ENCODE measurements at places on chromosomes 1 and 21.

- DNase-seq: no peak
These were observed 275.7 kb downstream of the C1orf94 start for GRCh38 chr1:34452451-34452850.

- DNase-seq: no peak
These were observed 17.9 kb upstream of the RAP1GAP start for GRCh38 chr1:21687081-21687529.

DNA sequence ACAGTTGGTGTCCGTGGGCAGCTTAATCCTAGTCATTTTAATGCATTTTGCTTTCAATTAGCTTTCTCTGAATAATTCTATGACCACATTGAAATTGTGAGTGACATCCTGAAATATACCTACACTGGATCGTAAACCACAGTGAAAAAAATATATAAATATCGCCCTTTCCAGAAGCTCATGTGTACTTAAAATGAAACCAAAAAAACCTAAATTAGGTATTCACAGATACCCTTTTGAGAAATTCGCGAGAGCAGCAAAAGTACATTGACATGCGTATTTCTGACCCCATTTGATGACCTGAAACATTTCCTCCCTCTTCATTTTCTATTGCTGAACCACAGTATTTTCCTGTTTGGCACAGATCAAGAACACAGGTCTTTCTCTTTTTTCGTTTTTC, 253.8 kb downstream of the LTN1 start:
- DNase-seq: no peak

- DNase-seq: no peak
These were observed 122.5 kb downstream of the KIF26B start for GRCh38 chr1:245277276-245277675.

DNA sequence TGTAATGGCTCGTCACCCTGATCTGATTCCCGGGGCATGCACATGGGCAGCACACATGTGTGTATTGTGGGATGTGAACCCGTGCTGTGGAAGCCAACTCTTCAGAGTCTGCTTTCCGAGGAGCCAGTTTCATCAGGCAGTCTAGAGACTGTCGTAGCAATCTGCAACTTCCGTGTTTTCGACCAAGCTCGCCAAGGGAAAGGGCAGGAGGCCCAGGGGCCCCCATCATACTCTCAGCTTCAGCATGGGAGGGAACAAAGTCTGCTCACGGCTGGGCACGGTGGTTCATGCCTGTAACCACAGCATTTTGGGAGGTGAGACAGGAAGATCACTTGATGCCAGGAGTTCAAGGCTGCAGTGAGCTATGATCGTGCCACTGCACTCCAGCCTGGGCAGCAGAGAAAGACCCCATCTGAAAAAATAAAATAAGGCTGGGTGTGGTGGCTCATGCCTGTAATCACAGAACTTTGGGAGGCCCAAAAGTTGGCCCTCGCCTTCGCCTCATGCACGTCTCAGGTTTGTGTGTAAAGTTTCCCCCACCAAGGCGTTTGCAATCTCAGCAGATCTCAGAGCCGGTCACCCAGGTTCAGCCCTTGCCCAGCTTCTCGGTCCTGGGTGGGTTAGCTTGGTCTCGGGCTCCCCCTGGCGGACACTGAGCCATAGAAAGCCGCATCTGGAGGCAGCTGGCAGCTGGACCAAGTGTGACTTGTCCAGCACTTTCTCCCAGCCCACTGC, 48.5 kb upstream of the SLC25A33 start:
- DNase-seq: peak; percentile 90

DNA sequence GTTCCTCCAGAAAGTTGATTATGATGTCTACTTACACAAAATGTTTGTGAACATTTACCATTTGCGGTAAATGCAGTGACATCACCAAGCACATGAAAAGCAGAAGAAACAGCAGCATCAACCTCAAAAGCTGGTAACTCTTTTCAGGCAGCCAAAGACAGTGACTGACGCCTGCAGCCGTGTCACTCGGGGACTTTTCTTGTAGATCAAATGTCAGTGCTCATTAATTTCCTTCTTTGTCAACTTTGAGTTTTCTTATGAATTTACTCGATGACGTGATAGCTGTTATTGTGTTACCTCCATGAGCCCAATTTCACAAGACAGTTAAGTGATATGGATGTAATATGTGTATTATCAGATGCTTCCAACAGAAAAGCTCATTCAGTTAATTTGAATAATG, 92.5 kb downstream of the RIPK4 start:
- no peak for DNase-seq

DNA sequence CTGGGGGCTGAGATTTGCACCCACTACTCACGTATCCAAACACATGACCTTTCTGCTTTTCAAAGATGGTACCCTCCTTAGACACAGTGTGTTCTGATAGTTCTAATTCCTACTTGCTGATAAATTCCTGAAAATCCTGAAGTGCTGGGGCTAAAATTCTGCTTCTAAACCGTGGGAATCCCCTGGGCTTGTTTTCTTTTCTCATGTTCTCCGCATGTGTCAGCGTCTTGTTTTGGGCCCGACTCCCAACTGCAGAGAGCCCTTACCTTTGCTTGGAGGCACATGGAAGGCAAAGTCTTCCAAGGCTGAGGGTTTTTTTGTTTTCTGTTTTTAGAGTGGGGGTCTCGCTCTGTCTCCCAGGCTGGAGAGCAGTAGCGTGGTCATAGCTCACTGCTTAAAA, 27.2 kb downstream of the PSMG1 start:
- no peak for DNase-seq

DNA sequence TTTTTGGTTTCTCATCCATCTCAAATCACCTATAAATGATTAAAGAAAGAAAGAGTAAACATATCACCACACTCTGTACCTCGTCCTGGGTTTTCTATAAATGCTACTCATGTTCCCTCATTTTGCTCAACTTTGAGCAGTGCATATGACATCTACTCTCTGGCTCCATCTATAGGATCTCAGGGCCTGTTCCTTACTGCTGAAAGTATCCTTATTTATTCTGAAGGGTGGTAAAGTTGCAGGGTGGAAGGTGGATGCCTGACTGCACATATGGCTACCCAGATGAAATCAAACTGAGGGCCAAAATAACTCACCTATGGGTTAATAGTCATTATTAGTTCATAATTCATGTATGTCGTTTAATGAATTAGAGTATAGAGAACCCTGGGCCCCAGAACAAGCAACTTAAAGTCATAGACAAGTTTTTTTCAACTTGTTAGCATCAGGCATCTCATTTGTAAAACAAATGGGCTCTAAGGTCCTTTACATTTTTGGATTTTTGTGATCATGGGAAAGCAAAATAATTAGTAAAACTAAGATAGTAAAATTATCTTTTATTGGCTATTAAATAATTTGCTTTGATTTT, 46.5 kb downstream of the NCF2 start:
- no peak for DNase-seq

GRCh38 chr1:174005032-174005431, 17.1 kb downstream of the RC3H1 start:
- DNase-seq: no peak

DNA sequence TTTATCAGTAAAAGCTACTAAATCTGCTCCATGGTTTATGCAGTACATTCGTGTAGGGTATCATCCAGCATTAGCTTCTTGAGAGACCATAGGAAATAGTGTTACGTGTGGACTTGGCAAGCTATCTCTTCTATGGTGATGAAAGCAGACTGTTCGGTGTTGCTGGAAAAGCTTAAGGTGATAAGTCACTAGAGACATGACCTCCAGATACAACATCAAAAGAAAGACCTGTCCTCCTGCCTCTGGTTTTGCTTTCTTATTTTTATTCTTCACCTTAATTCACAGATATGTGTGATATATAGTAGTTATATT, 53.5 kb upstream of the S1PR1 start:
- DNase-seq: no peak

GRCh38 chr21:32426592-32427051, 14.1 kb downstream of the EVA1C start:
- no peak for DNase-seq

DNA sequence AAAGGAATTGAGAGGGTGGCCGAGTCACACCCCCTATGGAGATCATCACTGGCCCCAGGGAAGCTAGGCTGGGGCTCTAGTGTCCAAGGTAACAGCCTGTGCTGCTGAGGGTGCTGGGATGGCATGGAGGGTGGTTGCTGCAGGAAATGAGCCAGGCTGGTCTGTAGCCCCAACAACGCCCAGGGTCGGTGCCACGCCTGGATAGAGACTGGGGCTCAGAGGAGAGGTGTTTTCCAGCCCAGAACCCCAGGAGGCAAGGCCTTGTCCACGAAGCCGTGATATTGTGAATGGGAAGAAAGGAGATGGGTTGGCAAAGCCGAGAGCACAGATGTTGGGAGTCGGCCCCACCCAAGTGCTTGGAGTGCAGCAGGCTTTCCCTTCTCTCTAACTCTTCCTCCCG, 68.9 kb upstream of the ACTRT2 start:
- DNase-seq: no peak

DNA sequence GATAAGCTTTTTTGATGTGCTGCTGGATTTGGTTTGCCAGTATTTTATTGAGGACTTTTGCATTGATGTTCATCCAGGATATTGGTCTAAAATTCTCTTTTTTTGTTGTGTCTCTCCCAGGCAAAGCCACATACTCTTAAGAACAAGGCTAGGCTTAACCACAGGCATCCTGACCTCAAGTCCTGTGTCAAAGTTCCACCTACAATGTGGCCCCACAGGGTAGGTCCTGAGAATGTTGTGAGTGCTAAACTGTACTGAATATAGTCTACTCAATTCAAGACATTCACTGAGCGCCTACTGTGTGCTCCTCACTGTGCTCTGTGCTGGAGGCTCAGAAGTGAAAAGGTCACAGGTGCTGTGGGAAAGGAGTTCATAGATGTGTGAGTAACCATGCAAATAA, 20.6 kb downstream of the DDAH1 start:
- DNase-seq: no peak

DNA sequence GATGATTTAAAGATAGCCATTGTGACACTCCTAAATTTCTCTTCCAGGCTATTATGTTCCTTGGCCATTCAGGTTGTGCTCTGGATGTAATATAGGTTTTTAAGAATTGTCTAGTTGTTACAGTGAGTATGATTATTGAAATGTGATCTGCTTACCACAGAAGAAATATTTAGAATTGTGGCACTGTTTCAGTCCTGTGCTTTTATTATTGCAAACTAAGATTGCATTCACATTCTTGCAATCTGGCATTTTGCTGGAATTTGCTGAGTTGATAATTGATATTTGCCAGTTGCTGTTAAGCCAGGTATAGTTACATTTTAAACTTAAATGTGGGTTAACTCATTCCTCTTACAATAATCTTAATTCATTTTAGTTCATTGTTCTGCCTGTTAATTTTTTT, 22.3 kb downstream of the EXO1 start:
- DNase-seq: no peak

GRCh38 chr1:157967205-157967604, 26.2 kb upstream of the KIRREL1 start:
- no peak for DNase-seq

GRCh38 chr1:9373619-9374018, 80.9 kb downstream of the SPSB1 start:
- no peak for DNase-seq

GRCh38 chr1:176177764-176178163, 29.3 kb downstream of the COP1 start:
- no peak for DNase-seq

GRCh38 chr1:213484333-213484732, 433.3 kb downstream of the RPS6KC1 start:
- no peak for DNase-seq

DNA sequence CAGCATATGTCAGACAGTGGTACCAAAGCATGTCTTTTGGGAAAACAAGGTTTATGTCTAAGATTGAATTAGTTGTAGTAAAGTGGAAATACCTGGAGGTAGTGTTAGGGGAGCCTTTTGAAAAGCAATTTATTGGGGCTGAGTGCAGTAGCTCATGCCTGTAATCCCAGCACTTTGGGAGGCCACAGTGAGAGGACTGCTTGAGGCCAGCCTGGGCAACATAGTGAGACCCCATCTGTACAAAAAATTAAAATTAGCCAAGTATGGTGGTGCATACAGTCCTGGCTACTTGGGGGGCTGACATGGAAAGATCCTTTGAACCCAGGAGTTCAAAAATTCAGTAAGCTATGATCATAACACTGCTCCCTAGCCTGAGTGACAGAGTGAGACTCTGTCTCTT, 7.3 kb downstream of the ZMPSTE24 start:
- DNase-seq: no peak

DNA sequence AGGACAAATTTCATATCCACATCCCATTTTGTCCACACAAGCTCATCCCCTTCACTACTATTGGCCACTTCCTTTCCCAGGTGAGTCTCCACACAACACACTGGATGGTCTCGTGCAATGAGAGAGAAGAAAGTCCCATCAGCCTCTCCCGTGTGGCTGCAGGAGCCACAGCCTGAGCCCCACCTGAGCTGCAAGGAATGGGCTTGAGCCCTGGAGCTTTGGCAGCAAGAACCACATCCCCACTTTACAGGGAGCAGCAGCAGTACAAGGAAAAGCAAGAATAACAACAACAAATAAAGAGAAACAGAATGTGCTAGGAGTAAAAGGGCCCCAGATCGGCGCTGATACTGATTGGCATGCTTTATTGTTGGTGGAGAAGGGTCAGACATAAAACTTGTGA, 117.7 kb downstream of the TPTE start:
- no peak for DNase-seq

- DNase-seq: no peak
These were observed 166.4 kb downstream of the PBX1 start for GRCh38 chr1:164725401-164725800.

Data from activated naive CD4-positive, alpha-beta T cell treated with anti-CD3 and anti-CD28 coated beads for 36 hours (primary cell).